ENCODE measurements at places on chromosomes 5 and 9.

DNA sequence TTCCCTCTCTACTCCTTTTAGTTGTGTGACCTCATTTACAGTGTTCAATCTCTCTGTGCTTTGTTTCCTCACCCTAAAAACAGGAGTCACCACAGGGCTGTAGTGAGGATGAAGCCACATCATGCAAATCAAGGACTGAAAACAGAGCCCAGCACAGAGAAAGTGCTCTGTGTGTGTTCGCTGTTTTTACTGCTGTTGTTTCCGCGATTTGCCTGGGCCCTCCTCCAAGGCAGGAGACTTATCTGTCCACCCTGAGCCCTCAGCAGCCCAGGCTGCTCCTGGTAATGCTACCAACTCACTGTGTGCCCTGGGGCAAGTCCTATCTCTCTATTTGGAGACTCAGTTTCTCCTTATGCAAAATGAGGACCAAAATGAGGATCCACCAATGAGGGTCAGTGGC, 87.2 kb upstream of the NEURL1B start:
- peak; percentile 11 for DNase-seq

DNA sequence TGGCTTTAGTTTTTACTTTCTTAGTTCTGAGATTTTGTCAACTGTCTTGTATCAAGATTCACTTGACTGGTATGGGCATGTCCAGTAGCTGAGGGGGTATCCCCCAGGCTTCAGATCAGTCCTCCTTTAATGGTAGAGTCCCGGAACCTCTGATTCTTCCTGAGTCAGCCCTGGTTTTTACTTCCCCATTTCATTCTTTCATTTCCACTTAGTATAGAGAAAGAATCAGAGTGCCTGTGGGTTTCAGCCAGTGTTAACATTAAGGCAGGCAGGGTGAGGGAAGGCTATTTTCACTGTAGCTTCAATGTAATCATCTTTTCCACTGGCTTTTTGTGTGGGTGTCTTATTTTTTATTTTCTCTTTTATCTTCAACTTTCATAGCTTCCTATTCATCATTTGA, 8.3 kb upstream of the COMMD10 start:
- DNase-seq, result peak; percentile 77

- no peak for DNase-seq
Measured at GRCh38 chr9:75826314-75826713, 64.2 kb upstream of the PCSK5 start.

GRCh38 chr5:135423846-135424168, 23.3 kb downstream of the DCANP1 start:
- DNase-seq, result no peak

- no peak for DNase-seq
Measured at GRCh38 chr5:6261668-6262067, 116.7 kb downstream of the MED10 start.

DNA sequence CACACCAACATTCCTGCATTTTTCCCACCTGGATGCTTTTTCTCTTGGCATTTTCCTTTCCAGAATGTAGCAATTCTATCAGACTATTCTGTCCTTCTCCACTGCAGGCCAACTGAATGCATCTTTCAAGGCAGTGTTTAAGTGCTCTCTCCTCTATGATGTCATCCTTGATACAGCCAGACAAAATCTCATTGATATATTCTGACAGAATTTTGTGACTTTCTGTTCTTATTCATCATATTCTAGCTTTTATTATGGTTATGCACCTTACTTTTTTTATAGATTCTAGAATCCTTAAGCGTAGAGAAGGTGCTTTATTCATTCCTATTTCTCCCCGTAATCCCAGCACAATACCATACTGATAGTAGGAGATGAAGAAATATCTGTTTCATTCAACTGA, 355.5 kb upstream of the CCNH start:
- DNase-seq, result no peak

- no peak for DNase-seq
Measured at GRCh38 chr5:180373454-180373853, 20.3 kb upstream of the GFPT2 start.

DNA sequence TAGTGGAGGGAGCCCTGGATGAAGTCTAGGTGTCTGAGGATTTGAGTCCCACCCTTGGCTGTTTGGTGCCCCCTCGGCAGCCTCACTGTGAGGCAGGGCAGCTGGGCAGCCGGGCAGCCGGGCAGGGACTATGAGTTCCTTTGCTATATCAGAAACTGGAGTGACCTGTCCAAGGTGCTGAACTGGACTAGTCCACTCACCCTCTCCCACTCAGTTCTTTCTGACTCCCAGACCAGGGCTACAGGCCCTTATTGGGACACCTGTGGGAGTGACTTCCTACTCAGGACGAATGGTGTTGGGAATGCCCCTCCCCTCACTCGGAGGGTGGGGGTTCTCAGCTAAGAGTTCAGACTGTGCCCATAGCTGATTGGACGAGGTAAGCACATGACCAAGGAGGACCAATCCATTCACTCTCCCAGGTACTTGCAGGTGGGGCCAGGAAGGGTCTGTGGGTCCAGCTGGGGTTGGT, 34.1 kb upstream of the RAPGEF1 start:
- DNase-seq, result peak; percentile 45

DNA sequence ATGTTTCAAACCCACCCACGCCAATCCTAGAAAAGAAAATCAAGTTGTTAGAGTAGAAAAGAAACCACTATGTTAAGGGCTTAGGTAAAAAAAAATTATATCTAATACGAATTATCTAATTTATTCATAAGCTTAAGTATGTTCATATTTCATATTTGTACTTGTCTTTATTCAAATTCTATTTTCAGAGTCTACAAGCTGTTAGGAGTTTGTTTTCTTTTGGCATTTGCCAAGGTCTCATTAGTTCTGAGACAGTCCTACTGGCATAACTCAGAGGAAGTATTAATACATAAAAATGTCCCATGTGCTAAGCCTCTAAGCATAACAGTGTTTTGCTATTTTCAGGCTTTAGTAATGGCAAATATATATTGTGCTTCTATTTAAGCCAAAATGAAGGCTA, 57.6 kb downstream of the STARD4 start:
- DNase-seq, result no peak

- DNase-seq, result no peak
Measured at GRCh38 chr9:130117816-130118632, 54.2 kb upstream of the NCS1 start.

GRCh38 chr9:104903609-104904008, 24.3 kb downstream of the ABCA1 start:
- DNase-seq, result no peak

- peak; percentile 32 for DNase-seq
Measured at GRCh38 chr5:69368458-69369339, 621 bp downstream of the AK6 start.

DNA sequence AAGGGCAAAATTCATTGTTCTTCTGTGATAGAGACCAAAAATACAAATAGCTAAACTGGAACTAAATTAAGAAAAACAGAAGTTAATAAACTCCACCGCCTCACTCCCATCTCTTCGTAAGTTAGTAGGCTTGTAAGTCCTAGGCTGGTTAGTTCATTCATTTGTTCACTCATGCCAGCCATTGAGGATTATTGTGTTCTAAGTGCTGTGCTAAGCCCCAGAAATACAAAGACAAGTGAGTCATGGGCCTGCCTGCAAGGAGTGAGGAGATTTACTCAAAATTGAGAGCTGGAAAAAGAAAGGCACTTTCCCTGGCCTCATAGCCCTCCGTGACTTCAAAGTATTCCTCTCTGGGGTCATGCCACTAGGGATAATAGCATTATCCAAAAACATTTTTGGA, 8.5 kb downstream of the DOCK8 start:
- no peak for DNase-seq

DNA sequence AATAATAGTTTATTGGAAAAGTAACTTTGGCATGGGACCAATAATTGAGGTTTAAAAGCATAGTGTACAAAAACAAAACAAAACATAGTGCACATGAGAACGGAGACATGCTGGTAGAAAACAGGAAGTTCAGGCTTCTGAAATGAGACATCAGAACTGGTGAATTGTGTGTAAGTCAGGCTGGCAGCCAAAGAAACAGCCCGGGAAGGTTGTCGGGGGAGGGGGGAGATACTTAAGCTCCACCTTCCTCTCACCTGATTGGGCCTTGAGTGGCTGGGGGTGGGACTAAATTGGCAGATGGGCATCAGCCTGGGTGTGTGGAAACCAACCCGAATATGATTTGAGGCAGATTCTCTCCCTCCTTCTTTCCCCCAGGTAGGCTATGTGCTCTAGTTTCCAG, 256.3 kb downstream of the SMARCA2 start:
- DNase-seq, result peak; percentile 56

- no peak for DNase-seq
Measured at GRCh38 chr5:5919411-5919810, 458.9 kb downstream of the MED10 start.

- no peak for DNase-seq
Measured at GRCh38 chr9:87382900-87383299, 114.8 kb upstream of the DAPK1 start.

GRCh38 chr9:117486426-117486825, 71.6 kb upstream of the ASTN2 start:
- no peak for DNase-seq

DNA sequence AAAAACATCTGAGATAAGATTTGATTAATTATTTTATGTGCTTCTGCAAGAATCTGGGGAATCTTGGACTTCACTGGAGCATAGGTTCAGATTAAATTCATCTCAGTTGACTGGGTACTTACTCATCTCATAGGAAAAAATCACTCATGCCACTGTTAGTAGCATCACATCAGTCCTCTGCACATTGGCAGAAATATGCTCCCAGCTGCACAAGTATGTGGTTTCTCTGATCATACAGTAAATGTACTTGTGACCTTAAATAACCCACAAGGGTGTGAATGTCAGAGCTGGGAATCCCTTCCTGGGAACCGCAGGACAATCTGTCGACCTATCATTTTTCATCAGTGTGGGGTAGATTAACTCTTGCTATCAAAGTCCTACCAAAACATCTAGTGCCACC, 203.7 kb upstream of the SLC24A2 start:
- no peak for DNase-seq

GRCh38 chr5:124878583-124879342, 132.3 kb upstream of the ZNF608 start:
- DNase-seq, result no peak

DNA sequence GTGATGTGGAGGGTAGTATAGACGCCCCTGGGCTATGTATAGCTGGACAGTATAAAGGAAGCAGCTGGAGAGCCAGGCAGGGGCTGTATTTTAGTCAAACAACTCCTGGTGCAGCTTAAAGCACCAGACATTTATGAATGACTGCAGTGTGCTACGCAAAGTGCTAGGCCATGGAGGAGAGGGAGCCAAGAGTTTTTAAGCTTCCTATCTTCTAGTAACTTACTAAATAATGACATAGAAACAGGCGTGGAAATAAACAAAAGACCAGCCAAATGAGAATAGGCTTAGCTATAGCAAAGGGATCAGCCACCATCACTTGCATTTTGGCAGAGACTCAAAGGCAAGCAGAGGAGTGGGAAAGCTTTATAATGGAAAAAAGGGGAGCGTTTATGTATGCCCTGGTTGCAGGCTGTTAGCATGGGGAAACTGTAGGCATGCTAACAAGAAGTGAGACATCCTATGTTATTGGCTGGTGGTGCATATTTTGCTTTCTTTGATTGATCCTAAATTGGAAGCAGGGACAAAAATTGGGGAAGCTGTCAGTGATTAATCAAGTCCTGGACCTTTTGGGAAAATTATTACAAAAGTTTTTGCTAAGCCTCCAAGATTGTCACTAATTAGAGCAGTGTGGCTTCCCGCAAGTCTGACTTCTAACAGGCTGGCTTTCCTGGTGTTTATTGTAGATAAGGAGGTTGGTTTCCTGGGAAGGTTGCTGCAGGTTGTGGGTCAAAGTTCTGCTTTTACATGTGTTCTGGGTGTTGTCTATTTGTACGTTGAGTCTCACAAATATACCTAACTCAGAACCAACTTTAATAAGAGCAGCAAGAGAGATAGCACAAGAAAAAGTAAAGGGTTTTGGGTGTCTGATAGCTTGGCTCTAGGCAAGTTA, 46.6 kb downstream of the RAB3C start:
- DNase-seq, result no peak
